ENCODE measurements at places on chromosomes 6 and 20.

GRCh38 chr6:11556309-11556708 lies 18.8 kb downstream of the TMEM170B start:
- DNase-seq: no peak

- no peak for DNase-seq
These were observed 14.7 kb downstream of the UBE2V1 start for GRCh38 chr20:50098259-50098658.

- no peak for DNase-seq
These were observed 416.9 kb downstream of the FRK start for GRCh38 chr6:115643762-115644161.

GRCh38 chr20:41268917-41269652 lies 48.4 kb downstream of the ZHX3 start:
- DNase-seq: no peak

DNA sequence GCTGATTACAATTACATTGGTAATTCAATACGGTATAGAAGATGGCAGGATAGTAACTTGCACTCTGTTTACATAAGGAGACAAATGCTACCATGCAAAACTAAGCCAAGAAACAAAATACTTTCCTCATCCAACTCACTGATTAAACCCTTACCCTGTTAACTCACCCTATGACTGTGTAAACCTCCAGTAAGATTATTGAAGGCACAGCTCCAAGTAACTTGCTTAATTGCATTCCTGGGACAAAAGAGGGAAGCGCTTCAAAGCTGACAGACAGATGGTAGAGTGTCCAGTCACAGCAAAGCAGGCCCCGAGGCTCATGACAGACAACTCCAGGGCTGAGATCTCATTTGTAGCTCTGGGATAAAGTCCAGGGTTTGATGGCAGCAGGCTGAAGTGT lies 6.9 kb upstream of the KIF16B start:
- no peak for DNase-seq

GRCh38 chr6:170093658-170094596 lies 197.0 kb downstream of the DLL1 start:
- no peak for DNase-seq

- no peak for DNase-seq
These were observed 223.9 kb downstream of the TSHZ2 start for GRCh38 chr20:53195876-53196610.
